Sciatic nerve (tissue), 2 donors: ENCODE measurements at places on chromosomes 4 and X. TPM values are rescaled to one million over a fixed set of nuclear protein-coding genes. Genes with fewer than 3 reads are reported as not detected.

TMSB15A gene
- total RNA-seq, result not detected

DNA sequence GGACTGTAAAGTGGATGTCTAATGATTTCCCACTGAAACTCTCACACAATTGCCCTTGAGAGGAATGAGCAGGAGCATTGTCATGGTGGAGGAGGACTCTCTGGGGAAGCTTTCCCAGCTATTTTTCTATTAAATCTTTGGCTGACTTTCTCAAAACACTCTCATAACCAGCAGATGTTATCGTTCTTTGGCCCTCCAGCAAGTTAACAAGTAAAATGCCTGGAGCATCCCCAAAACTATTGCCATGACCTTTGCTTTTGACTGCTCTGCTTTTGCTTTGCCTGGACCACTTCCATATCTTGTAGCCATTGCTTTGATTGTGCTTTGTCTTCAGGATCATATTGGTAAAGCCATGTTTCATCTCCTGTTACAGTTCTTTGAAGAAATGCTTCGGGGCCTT lies 120.2 kb upstream of the PDE5A start:
- no peak for DNase-seq

DNA sequence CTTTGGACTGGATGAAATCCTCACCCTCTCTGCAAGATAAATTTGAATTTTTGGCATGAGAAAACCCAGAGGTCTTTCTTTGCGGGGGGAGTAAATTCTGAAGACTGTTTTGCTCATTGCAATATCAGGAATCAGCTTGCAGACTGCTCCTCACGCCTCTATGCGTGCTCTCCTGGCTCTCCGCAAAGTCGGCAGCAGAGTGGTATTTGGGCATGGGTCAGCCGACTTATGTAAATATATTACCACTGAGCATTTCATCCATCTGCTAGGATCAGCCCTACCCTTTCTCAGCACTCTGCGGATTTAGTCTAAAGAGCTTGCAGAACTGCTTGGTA lies 288.0 kb downstream of the ASMT start:
- no peak for DNase-seq

DNA sequence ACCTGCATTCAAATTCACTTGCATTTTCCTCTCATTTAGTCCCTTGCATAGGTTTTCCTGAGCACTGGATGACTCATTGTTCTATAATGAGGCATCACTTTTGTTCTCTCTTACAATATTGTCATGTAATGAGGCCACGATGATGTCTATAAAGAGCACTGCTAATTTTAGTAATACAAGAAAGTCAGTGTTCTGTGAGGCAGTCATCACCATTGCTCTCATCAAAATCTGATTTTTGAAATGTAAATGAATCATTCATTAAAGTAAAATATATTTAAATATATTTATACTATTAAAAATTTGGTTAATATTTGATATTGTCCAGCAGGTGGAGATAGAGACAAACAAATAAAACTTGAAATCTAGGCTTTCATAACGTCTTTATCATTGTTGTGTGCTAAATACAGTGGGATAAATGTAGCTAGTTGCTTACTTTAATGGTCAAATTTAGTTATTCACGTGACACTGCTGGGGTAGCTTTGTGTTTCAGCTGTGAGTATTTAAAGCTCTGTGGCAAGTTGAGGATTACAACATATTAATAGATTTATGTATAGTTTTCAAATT lies 15.4 kb downstream of the HMGB2 start:
- no peak for DNase-seq

BST1 gene
- total RNA-seq, result 9.1 TPM
